Nucleus accumbens (tissue), 56 donors: ENCODE measurements at places on chromosomes 11 and 22.

DNA sequence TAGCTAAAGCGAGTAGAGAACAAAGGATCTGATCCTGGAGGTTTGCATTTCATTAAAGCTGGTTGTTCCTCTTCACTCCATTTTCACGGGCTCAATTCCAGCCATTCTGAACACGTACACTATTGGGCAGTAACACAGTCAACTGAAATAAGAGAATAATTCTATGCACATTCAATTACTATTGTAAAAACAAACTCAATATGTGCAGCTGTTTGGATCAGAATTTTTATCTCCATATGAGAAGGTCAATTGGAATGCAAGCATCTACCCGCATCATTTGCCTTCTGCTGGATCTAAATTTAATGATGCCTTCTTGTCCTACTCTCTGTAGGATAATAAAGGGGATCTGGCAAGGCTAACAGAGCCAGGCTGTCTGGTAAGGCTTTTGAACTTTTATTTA lies 562.8 kb upstream of the CCDC179 start:
- DNase-seq, result no peak

- DNase-seq, result no peak
Observed at GRCh38 chr22:37633089-37633624, 6.3 kb upstream of the SH3BP1 start.

DNA sequence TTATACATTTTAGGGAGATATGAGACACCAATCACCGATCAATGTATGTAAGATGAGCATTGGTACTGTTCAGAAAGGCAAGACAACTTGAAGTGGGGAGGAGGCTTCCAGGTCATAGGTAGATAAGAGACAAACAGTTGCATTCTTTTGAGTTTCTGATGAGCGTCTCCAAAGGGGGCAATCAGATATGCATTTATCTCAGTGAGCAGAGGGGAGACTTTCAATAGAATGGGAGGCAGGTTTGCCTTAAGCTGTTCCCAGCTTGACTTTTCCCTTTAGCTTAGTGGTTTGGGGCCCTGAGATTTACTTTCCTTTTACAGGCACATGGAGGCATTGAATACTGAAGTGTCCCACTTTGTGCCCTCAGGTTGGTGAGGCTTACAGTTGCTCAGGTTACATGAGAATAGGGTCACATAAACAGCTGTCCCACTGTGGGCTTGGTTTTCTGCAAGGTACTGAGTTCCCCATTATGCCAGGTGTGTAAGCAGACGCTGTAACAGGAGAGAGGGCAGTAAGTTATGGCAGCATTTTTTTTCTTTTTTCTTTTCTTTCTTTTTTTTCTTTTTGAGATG lies 129.8 kb upstream of the SERPIND1 start:
- no peak for DNase-seq

DNA sequence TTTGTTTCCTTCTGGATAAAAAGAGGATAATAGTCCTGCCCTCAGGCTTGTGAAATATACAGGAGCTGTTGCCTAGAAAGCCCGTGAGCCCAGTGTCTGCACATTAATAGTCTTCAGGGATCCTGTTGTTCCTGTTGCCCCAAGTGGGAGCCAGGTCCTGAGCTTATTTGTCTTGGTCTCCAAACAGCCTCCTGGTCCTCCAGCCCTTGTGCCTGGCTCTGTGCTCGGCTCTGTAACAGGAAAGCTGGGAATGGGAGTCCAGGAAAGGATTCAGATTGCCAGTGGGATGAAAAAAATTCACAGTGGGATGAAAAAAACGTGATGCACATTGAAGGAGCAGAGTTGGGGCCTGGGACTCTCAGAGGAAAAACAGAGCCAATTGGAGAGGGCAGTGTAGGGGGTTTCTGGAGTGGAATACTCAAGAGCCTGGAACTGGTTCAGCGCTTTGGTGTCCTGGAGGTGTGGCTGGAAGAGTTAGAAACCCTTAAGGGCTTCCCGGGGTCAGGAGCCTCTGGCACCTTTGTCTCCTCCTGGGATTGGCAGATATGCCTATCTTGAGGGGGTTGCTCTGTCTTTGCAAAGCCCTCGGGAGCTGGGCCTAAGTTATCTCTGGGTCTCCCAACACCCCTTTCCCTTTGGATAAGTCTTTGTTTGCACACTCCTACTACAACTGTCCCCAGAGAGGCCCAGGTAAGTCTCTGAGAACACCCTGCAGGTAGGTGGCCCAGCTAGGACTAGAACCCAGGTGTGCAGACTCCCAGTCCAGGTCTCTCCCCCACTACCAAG lies 2.3 kb upstream of the INPPL1 start:
- no peak for DNase-seq

GRCh38 chr11:108958368-108959104 lies 293.7 kb downstream of the DDX10 start:
- no peak for DNase-seq

GRCh38 chr11:65826984-65827735 lies 6.6 kb upstream of the SNX32 start:
- no peak for DNase-seq

DNA sequence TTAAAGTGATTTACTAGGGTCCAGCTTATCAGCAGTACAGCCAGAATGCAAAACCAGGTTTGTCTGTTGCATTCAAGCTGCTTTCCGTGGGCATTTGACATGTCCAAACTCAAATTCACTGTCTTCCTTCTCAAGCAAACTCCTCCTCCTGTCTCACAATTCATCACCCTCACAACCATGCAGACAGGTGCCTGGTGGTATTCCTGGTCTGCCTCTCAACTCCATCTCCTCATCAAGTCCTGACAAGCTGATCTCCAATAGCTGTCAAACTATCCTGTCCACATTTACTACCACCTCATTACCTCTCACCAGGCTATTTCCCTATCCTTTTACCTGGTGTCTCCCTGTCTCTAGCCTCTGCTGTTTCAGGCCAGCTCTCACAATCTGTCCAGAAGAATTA lies 49.1 kb upstream of the LYVE1 start:
- no peak for DNase-seq

DNA sequence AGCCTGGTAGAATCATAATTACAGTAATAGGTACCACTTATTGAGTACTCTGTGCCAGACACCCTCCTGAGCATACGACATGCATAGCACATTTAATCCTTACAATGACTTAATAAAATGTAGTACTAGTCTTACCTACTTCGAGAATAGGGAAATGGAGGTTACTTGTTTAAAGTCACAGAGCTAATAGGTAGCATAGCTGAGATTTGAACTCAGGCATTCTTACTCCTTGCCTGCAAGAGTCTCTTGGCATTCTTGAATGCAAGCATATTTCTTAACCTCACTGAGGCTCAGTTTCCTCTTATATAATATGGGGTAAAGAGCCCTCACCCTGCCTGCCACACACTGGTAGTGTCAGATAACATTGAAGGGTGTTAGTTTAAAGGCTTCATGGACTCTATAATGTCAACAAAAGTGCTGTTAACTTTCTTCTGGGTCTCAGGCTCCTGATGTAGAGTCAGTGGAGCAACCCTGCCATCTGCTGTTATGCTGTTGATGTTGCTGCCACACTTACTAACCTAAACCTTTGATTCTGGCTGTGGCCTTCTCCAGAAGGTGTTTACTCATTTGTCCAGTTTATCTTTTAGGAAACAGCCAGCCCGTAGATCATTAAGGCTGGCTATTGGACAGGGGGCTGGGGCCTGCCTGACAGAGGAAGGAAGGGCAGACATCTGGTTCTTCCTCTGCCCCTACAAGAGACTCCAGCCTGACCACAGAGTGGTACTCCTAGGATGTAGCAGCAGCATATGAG lies 18.9 kb downstream of the LIMK2 start:
- peak; percentile 13 for DNase-seq

- DNase-seq, result no peak
Observed at GRCh38 chr22:29689880-29690213, 30.0 kb upstream of the CABP7 start.

DNA sequence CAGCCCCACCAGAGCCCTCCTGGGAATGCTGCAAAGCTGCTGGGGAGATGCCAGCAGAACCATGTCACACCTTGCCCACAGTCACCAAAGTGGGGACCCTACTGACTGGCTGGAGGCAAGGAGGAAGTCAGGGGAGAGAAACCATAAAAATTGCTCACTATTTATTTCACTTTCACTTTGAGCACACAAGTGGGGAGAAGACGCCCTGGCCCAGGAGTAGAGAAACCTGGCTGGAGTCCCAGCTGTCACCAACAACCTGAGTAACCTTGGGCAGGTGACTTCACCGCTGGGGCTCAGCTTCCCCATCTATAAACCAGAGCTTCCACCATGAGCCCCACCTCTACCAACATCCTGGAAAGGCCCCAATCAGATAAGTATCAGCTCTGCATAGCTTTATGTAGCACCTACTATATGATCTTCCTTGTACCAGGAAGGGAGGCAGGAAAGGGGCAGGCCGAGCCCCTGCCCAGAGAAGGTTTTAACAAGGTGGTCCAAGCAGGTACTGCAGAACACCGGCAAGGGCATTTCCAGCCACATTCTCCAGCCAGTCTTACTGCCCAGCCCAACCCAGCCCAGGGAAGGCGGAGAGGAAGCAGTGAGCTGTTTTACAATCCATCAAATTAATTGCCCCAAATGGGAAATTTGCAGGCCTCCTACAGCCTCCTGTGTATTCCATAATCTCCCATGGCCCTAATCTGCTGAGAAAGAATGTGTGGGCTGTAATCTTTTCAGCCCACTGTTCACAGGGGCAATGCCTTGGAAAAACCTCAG lies 27.6 kb downstream of the PLEKHA7 start:
- DNase-seq, result no peak

DNA sequence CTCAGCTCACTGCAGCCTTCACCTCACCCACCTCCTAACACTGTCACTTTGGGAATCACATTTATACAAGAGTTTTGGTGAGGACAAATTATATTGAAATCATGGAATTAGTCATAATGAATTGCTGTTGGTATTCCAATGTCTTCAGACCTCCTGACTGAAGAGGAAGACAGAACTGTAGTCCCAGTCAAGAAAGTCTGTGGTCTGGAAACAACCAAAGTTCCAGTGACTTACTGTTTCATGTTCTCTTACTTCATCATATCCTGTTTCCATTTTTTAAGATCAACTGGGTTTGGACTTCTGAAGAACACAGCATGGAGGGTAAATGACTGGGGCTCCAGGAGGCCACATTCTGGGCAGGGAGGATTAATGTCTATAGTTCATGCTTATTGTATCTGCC lies 43.0 kb upstream of the HIPK3 start:
- DNase-seq, result no peak

DNA sequence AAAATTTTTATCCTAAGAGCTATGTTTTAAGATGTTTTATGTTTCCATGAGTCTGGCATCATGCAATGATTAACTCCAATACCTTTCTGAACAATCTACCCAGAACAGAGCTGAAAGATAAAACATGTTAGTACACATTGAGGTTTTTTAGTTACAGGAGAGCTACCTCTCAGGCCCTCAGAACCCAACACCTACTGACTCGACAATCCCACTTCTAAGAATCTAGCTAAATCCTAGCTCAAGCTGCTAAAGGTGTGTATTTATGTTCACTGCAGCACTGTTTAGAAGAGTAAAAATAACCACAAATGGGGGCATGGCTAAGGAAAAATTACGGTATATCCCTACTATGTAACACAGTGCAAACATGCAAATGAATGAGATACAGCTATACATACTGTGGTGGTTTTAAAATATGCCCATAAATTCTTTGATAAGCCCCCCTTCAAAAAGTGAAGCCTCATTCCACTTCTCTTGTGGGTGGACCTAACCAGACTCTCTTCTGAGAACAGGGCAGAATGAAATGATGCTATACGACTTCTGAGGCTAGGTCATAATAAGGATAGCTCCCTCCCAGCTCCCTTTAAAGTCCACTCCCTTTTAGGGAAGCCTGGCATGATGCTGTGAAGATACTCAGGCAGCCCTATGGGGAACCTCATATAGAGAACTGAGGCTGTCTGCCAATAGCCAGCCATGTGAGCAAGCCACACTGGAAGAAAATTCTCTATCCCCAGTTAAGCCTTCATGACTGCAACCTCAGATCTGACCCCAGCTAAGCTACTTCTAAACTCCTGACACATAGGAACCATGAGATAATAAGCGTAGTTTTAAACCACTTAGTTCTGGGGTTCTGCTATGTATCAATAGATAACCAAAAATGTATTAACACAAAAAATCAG lies 29.5 kb downstream of the TMEM123 start:
- DNase-seq, result no peak

DNA sequence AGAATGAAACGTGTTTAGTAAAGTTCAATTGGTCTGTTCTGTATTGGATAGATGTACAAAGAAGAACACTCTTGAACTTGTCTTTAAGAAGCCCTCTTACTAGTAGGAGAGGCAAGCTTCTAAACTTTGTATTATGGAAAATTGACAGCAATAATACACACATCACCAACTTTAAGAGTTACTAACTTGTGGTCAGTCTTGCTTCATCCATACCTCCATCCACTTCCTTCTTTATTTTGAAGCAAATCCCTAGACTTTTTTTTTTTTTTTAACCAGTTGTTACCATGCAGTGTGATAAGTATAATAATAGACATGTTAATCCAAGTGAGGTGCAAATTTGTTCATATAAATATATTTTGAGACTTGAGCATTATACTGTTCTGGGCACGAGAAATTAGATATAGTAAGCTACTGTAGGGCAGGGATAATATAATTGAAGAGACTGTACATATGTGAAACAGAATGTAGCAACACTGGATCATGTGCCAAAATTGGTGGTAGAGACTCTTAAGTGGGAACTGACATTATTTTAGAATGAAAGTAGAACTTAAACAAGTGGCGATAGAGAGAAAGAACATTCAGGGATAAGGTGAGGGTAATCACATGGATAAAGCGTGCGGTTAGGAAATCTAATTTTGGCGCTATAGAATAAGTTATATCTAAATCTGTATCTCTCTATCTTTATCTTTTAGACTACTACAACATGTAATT lies 6.5 kb downstream of the FAR1 start:
- no peak for DNase-seq

DNA sequence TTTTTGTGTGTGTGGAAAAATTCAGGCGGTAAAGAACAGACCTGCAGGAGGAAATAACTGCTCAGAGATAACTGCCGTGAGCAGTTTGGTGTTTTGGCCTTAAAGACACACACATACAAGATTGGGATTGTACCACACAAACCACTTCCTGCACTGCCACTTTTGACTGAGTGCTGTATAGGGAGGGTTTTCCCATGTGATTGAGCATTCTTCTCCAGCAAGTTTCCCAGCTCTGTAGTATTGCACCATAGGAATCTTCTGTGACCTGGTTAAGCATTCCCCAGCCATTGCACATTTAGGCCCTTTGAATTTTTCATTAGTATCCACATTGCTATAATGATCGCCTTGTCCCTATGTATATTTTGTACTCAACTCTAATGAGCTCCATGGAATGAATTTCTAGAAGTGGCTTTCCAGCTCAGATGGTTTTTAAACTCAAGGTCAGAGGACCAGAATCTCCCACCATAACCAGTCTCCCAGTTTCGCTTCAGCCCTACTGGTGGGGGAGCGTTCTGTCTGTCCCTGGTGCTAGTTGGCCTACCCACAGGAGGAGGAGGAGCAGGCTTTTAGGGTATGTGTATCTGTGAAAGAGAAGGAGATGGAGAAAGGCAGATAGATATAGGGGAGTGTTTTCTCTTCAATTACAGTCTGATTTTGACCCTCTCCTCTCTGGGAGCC lies 9.3 kb downstream of the CD82 start:
- no peak for DNase-seq

- no peak for DNase-seq
Observed at GRCh38 chr11:125223901-125224361, 59.4 kb downstream of the PKNOX2 start.
